ENCODE measurements at places on chromosomes 3 and 15.
A peak's percentile ranks its signal among the peaks of the same experiment; 100 is the strongest.

DNA sequence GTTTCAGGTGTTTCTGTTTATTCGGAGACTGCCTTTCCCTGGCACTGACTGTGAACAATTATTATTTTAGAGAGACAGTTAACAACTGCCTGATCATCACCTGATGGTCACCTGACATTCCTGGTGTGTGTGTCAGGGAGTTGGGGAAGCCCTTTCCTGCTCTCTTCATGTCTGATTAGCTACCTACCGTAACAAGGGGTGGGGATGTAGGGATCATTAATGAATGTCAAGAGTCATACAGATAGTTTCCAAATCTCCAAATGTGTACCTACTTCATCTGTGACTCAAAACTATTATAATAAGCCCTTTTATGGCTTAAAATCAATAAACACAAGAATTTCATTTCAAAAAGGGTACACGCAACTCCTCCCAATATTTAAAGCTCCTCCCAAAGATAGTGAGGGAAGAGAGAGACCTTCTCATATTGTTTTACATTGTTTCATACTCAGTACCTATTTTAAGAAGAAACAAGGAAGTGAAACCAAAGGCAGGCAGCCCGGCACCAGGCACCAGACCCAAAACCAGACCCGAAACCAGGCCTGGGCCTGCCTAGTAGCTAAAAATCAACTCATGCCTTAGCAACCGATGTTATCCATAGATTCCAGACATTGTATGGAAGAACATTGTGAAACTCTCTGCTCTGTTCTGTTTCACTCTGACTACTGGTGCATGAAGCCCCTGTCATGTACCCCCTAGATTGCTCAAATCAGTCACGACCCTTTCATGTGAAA is 844.9 kb upstream of the ALCAM start:
- peak; percentile 71 for DNase-seq

- DNase-seq: no peak
Measured at GRCh38 chr15:63601704-63602185, 4.6 kb downstream of the FBXL22 start.

DNA sequence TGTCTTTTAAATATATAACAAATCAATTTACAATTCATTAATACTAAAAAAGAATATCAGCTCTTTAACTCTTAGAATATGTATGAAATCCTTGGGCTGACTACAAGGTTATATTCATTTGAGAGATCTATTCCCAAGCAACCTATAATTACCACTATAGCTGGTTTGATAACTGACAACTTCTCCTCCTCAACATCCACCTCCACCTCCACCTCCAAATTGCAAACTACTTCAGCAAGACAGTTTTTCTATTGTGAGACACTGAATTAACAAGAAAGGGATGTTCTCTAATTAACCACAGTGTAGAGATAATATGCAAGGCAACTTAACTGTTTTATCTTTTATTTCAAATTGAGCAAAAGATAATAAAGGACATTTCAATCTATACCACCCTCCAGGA is 284.8 kb upstream of the ARL6 start:
- DNase-seq: no peak

- no peak for DNase-seq
Measured at GRCh38 chr3:152823173-152823572, 11.8 kb upstream of the P2RY1 start.

- no peak for DNase-seq
Measured at GRCh38 chr15:51266656-51267050, 71.7 kb downstream of the CYP19A1 start.

- no peak for DNase-seq
Measured at GRCh38 chr15:30918366-30918765, 14.7 kb downstream of the FAN1 start.

DNA sequence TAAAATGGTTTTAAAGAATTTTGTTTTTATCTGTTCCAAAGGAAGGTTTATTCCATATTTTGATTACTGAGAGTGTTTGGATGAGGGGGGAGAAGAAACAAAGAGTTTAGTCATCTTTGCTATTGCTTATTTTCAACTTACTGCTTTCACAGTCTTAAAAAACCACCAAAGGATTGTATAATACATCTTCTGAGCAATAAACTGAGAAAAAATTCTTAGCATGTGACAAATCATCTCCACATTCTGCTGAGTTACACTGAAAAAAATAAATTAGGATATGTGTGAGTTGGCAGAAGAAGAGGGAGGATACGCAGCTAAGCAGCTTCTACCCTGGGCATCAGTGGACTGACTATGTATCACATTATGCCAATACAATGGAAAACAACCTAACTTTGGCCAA is 23.2 kb upstream of the ACTC1 start:
- no peak for DNase-seq

DNA sequence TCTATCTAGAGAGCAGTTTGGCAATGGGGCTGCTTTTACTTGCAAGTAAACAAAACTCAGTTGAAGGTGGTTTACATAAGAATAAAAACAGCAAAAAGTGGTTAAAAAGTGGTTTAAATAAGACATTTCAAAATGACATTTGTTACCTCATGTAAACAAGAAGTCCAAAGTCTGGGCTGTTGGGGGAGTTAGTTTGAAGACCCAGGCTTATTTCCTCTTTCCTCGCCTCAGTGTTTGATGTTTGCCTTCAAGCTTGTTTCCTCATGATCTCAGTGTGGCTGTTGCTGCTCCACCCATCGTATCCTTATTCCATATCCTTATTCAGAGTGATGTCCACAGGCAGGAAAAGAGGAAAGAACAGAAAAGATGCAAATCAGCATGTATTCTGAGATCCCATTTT is 15.2 kb downstream of the CGNL1 start:
- DNase-seq: no peak

DNA sequence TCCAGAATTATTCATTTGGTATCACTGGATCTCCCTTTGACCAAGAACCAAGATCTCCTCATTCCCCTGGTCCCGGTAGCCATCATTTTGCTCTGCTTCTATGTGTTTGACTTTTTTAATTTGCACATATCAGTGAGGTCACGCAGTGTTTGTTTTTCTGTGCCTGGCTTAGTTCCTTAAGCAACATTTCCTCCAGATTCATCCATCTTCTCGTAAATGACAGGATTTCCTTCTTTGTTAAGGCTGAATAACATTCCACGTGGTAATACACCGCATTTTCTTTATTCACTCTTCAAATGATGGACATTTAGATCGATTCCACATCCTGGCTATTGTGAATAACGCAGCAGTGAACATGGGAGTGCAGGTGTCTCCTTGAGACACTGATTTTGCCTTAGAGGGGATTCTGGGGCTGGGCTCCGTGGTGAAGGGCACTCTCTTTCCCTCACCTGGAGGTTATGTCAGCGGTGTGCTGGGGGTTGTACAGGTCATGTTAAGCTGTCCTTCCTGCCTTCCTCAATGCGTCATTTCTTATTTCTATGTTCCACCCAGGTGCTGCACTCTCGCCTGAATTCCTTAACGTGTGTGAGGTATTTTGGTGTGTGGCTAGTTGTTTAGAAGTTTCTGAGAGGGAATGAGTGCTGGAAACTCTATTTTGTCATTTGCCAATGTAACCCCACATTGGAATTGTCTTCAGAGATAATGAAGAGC is 212.2 kb downstream of the LPP start:
- no peak for DNase-seq

GRCh38 chr3:11379238-11379823 is 107.1 kb downstream of the ATG7 start:
- no peak for DNase-seq

GRCh38 chr3:31634476-31634875 is 101.8 kb downstream of the STT3B start:
- no peak for DNase-seq

GRCh38 chr15:80396096-80396495 is 8.1 kb upstream of the ARNT2 start:
- DNase-seq: no peak

- DNase-seq: no peak
Measured at GRCh38 chr3:58588030-58588614, 10.9 kb upstream of the FAM107A start.

- no peak for DNase-seq
Measured at GRCh38 chr3:42264399-42265058, 1.5 kb downstream of the CCK start.

GRCh38 chr3:155519078-155519477 is 225.6 kb upstream of the STRIT1 start:
- DNase-seq: no peak

DNA sequence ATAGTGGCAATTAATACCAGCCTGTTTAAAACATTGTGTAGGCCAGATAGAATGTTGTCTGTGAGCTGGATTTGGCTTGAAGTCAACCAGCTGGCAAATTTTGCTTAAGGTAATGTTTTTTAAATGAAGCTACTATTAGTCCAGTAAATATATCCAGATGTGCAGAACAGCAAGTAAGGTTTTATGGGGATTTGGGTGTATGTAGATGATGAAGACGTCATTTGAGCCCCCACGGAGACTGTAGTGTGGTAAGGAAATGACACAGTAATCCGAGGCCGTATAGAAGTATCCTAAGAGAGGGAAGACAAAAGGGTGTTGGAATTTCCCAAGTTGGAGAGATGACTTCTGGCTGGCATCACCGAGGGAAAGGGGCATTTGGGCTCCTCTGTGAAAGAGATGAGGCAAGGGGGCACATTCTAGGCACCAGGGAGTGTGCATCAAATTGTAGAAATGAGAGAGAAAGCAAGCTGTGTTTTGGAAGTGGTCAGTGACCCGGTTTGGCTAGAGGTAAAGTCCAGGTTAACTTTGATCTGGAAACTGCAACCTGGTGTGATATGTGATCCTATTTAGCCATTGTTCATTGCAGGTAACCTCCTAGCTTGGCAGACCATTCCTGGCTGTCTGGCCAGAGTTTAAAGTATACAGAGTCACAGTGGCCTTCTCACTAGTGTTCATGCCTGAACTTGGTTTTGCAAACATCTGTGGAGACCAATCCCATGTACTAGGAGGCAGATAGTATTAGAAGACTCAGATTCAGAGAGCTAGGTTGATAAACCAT is 104.2 kb downstream of the ITPR1 start:
- no peak for DNase-seq

DNA sequence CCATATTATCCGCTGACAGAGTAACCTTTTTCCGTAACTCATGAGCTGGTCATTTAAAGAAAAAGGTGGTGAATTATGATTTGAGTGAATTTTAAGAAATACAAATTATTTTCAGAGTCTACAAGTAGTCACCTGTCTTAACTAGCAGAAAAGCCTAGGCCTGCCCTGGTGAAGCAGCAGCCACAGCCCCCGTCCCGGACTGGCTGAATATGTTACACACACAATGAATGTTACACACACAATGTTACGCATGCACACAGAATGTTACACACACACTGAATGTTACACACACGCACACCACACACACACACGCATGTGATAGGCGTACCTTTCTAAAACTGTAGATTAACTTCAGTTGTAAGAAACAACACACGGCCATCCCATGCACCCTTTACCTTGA is 77.8 kb downstream of the VGLL4 start:
- DNase-seq: no peak

DNA sequence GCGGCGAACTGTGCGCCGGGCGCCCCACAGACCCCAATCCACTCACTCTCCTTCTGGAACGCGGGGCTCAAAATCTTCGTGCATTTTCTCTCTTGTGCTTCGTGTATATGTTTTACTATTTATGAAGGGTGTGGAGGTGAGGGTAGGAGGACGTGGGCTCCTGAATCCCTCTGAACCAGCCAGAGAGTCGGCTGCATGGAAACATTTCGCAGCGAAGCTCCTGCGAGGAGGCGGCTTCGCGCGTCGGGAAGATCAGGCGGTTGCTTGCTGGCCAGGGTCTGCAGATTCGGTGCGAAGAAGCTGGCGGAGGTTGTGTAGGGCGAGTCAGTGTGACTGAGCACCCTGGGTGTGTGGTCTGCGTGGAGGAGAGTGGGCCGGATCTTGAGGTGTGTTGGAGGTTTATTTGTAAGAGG is 1.1 kb downstream of the CNTN4 start:
- DNase-seq: no peak

DNA sequence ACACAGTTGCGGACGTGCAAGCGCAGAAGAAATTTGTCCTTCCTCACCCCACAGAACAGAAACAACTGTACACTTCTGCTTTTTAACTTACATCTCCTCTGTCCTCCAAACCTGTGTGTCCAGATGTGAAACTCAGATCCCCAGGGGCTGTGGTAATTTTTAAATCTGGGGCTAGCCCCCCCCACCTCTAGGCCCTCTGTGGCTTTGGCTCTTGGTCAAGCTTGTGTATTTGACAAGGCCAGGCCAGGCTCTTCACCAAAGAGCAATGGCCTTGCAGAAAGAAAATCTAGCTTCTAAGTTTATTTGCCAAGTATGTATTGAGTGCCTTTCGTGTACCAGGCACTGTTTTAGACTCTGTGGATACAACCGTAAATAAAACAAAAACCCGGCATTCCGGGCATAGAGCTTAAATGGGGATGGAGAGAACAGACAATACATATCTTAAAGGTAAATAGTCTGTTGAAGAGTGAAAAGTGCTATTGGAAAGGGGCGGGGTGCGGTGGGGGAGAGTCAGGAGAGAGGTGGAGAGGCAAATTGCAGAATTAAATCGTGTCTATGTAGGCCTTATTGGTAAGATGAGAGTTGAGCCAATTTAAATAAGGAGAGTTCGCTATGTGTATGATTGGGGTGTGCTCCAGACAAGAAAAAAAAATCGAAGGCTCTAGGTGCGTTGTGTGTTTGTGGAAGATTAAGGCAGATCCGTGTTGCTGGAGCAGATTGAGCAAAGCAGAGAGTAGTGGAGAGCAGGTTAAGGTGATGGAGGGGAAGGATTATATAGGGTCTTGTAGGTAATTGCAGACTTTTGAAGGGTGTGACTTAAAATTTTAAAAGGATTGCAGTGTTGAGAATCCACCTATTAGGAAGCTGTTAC is 781 bp upstream of the DPH6 start:
- DNase-seq: no peak

DNA sequence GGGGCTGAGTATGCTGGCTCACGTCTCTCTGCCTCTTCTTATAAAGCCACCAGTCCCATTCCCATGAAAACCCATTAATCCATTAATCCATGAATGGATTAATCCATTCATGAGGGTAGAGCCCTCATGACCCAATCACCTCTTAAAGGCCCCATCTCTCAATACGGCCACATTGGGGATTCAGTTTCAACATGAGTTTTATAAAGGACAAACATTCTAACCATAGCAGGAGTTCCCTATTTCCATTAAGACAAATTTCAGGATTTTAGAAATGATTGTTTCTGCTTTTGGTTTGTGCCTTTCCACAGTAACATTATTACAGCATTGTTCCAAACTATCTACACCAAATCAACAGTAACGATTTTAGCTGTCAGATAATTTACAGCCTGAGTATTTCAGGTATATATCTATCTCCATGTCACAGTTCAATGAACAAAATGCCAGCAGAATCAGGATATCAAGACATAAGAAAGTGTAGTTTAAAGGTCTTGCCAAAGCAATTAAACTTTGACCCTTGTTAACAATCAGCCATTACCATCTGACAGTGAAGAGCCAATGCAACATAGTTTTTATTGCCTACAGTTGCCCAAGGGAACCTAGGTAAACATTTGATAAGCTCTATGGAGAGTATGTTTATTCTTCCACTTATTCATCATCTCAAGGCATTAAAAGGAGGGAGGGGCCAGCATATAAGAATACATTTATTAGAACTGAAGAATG is 3.8 kb downstream of the TSPAN3 start:
- DNase-seq: no peak

All from CD4-positive, alpha-beta T cell treated with Interferon gamma for 1 hour (primary cell).